ENCODE measurements at places on chromosomes 13 and 19.

DNA sequence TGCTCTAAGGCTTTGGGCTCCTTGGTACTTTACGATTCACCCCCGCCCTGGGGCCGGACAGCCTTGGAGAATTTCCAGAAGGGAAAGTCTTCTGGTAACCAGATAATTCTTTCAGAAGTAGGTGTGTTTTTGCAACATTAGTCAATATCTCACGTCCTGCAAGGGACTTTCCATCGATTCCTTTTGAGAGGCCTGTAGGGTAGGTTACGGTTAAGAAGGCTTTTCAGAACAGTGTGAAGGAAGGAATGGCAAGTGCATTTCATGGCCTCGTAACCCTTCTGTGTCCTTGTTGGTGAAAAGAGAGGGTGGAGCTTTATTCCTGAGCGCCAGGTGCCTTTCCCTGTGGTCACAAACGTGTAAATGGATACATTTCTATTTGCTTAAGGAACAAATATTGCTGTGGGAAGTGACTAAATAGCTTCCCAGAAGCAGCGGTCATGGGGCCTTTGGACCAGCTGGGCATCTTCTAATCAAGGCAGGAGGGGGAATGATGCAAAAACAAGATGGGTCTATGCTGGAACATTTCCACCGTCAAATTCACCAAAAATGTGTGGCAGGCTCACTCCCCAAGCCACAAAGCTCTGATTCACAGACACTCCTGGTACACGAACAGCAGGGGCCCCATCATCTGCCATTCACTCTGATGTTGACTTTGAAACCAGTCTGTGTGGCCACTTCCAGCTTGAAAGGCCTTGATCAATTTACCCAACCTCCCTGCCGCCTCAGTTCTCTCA, 99.2 kb downstream of the ANKRD10 start:
- peak; percentile 95 for DNase-seq

DNA sequence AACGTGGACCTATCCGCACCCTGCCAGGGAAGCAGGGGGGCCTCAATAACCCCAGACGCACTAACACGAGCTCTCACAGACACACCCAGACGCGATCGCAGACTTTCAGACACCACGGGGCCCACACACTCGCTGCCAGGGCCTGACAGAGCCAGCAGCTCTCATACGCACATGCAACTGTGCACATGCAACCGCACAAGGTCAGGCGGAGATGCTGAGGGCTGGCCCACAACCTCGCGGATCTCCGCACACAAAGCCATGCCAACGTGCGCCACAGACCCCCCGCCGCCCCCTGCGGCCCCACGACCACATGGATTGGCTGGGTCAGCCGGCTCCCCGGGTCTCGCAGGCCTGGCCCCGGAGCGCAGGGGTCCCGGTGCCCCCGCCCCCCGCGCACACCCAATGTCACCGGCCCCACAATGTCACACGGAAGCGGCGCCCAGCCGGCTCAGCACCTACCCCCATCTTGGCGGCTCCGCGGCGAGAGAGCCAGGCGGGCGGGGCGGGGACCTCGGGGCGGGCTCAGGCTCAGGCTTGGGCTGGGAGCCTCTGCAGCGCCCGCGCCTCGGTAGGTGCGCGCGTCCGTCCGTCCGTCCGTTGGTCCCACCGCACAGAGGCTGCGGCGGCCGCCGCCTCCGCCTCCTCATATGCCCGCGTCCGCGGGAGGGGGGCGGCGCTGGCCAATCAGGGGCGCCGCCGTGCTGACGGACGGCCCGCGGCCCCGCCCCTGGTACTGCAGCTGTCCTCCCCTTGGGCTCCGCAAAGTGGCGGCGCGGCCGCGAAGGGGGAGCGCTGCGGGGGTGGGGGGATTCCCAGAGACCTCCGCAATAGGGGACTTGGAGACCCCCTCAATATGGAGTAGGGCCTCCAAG, at the start of gene ATP1A3:
TSS of gene ATP1A3 (minus strand) at position 619 of the 872 bp plus-strand sequence. CDS start at position 465, 154 bp downstream.
- peak; percentile 55 for DNase-seq

DNA sequence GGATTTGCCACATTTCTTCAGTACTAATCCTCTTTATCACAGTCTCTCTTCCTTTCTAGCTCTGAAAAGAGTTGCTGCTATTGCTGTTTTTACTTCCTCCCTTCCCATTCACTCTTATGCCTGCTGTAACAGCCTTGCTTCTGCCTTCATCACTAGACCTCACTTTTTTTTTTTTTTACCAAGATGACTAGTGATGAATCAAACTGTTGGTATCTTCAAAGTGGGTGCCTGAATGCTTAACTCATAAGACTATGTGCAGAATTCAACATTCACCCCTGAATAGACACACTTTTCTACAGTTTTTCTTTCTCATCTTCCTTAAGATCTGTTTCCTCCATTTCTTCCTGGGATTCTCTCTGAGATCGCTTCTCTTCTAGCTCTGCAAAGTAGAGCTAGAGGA, 217.2 kb upstream of the HTR2A start:
- DNase-seq: no peak

- no peak for DNase-seq
Observed at GRCh38 chr13:89066868-89067466, 1395.8 kb downstream of the SLITRK5 start.

DNA sequence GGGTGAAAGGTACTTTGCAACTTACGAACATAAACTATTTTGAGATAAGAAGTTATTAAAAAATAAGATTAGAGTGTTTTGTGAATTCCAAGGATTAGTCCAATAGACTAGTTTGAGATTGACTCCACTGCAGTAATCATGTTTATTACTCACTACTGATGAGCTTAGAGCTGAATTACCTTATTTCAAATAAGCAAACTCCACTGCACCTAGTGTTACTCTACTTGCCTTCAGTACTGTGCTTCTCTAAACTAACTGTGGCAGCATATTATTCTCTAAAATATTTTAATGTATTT, 111.7 kb downstream of the MIPEP start:
- no peak for DNase-seq

- peak; percentile 94 for DNase-seq
Observed at GRCh38 chr19:21328885-21329605, at the start of gene ZNF708. ZNF708 (minus strand) TSS chr19:21329410; CDS start chr19:21329212, 198 bp downstream.

DNA sequence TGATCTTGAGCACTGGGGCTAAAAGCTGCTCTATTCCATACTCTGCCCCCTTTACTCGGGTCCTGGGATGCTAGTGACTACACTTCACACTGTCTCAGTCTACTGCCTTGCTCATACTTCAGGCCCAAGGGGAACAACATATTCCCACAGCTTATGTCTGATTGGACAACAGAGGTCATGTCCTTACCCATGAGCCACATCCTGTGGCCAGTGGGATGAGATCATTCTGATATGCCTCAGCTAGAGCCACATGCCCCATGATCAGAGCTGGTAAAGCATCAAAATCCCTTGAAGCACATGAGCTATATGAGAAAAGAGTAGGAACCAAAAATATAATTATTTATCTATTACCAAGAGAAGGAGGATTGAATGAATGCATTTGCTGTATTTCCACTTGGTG, 290.1 kb upstream of the TSHZ3 start:
- no peak for DNase-seq

DNA sequence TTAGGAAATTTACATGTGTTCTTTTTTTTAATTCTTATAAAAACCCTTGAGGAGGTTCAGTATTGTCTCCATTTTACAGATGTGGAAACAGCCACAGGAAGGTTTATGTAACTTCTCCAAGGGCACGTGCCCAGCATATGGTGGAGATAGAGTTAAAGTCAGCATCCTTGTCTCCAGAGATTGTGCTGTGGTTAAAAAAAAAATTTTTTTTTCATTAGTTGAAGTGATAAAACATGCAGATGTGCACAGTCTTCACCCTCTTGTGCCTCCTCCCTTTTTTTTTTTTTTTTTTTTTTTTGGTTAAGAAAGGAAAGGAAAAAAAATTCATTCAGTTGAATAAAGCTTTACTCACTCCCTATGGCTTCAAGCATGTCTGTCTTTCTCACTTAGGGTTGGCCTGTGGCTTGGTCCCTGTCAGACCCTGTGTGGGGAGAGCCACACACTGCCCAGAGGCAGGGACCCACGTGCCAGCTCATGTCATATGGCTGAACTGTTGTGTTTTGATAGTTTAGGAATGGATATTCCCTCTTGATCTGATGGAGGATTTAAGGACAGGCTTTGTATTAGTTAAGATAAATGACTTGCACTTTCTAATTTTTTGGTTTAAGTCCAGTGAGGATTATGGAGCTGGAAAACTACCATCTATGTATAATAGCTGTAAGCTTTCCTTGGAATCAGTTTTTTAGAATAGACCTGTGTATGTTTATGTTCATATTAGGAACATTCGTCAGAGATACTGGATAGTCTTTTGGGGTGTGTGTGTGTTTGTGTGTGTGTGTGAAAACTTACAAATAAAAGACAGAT, 19.3 kb downstream of the RNASEH2B start:
- no peak for DNase-seq

DNA sequence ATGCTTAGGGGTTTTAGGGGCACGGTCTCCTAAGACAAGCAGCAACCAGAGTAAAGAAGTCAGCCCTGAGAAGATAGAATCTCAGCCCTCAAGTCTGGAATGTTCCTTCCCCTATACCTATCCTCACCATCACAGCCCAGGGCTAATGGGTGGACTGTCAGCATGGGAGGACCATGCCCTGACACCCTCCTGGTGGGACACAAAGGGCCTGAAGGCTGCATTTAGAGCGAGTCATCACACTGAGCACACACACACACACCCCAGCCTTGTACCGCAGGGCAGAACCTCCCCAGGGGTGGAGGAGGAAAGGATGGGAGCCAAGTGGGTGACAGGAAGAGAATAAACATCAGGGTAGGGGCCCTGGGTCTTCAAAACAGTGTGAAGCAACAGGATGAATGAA, 174.8 kb upstream of the SERP2 start:
- DNase-seq: no peak

DNA sequence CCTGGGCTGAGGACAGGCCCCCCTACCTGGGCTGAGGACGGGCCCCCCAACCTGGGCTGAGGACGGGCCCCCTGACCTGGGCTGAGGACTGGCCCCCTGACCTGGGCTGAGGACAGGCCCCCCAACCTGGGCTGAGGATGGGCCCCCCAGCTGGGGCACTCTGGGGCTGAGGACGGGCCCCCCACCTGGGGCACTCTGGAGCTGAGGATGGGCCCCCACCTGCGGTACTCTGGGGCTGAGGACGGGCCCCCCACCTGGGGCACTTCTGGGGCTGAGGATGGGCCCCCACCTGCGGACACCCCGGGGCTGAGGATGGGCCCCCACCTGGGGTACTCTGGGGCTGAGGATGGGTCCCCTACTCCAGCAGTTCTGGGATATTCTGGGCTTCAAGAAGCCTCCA, 65.5 kb downstream of the RASA3 start:
- no peak for DNase-seq

DNA sequence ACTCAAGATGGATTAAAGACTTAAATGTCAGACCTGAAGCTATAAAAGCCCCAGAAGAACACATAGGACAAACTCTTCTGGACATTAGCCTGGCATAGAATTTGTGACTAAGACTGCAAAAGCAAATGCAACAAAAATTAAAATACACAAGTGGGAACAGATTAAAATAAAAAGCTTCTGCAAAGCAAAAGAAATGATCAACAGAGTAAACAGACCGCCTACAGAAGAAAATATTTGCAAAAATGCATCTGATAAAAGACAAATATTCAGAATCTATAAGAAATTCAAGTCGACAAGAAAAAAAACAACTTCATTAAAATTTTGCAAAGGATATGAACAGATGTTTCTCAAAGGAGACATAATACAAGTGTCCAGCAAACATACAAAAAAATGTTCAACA, 537.8 kb downstream of the SLITRK1 start:
- DNase-seq: no peak

GRCh38 chr19:18097217-18097992, at the start of gene MAST3:
MAST3 (plus strand) TSS chr19:18097778; CDS start chr19:18097793, 15 bp downstream.
- DNase-seq: peak; percentile 82

- no peak for DNase-seq
Observed at GRCh38 chr19:48676887-48677286, 4.1 kb upstream of the NTN5 start.

DNA sequence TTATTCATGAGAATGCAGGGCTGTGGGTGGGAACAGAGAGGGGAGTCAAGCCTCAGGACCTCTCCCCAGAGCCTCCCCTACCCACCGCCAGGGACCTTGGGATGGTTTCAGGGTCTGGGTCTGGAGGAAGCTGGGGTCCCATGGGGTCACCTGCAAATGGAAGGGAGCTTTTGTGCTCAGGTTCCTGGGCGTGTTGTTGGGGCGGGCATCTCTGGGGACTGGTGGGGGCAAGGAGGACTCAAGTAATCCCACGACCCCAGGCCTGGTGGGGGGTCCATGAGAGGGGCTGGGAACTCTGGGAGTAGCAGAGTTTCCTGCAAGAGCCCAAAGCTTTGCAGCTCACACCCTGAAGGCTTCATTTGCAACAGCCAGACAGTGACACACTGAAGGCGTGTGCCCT, 60.2 kb downstream of the UNC13A start:
- no peak for DNase-seq

DNA sequence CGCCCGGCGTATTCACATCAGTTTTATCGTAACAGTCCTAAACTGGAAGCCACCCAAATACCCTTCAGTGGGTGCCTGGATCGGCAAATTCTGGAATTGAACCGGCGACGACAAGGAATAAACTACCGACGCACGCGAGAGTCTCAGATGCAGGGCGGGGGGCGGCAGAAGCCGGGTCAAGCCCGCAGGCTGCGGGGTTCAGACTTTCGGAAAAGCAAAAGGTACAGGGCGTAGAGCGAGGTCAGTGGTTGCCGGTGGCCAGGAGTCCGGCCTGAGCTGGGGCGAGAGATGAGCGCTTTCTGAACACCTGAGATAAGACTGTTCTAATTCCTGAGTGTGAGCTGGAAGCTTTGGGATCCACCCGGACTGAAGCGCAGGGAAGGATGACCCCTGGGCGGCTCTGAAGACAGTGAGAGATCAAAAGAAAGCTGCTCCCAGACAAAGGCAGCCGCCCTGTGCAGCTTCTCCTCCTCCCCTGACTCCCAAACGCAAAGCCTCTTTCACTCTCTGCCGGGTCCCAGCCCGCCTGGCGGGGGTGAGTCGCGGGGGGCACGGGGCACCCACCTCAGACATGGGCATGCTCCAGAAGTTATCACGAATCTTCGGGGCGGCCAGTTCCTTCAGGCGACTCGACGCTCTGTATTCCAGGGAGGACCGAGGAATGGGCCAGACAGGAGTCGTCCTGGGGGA, 26.2 kb upstream of the MIER2 start:
- no peak for DNase-seq

All from NCI-H2029 (cell line).